ENCODE measurements at places on chromosomes 2 and 18. TPM values are rescaled to one million over a fixed set of nuclear protein-coding genes. Genes with fewer than 3 reads are reported as not detected.

SMYD5 gene
- total RNA-seq: 48.7 TPM

ALK gene
- total RNA-seq: not detected

SCYGR1 gene
- total RNA-seq: not detected

PROM2 gene
- total RNA-seq: 0.59 TPM

KRTCAP3 gene
- total RNA-seq: 7.5 TPM

IMPA2 gene
- total RNA-seq: 22.2 TPM

CCL20 gene
- total RNA-seq: 2.0 TPM

Measured in activated T-helper 2 cell treated with anti-CD3 and anti-CD28 coated beads, Interferon-gamma antibody, Interleukin-2, Interleukin-4, amounts not matched to agents 10 μg/mL and 5 μg/mL and 100 μg/mL, durations not matched to agents 14 hours and 24 hours and 36 hours (primary cell).